Stimulated activated CD8-positive, alpha-beta memory T cell treated with anti-CD3 and anti-CD28 coated beads, Interleukin-4, amount 100 ng/mL, for 48 hours (primary cell): ENCODE measurements at places on chromosomes 4 and X.

- DNase-seq: no peak
Observed at GRCh38 chr4:87092389-87093141, 127.9 kb downstream of the KLHL8 start.

DNA sequence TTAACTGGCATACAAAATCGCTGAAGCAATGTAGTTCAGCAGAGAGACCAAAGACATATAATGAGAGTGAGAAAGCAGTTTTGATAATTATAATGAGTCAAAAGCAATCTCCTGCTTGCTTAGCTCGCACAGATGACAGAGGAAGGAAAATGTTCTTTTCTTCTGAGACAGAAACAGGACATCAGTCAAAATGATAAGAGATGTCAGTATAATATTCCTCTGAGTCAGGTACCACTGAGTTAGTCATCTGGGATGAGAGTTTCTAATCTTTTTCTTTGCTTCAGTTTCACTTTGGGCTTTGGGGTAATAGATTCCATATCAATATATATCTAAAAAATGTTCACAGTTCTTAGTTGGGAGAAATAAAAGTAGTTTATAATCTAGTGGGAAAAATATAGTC, 387.2 kb downstream of the PCDH7 start:
- no peak for DNase-seq

- no peak for DNase-seq
Observed at GRCh38 chrX:44484607-44485146, 58.0 kb downstream of the FUNDC1 start.

DNA sequence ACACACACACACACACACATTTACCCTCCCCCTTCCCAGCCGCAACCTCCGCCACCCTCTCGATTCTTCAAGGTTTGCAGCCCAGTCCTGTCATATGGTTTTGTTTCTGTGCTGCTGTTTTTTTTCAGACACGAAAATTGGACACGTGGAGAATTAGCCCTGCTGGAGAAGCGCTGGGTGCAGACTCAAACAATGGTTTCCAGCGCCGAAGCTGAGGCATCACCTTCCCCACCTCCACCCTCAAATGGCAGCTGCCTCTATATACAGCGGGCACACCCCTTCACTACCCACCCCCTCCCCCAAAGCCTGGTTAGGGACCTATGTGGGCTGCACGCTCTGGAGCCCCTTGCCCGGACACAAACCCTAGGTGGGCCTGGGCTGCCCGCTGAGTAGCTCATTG, 87.9 kb downstream of the BCOR start:
- no peak for DNase-seq

GRCh38 chr4:155724731-155725130, 34.1 kb upstream of the GUCY1B1 start:
- no peak for DNase-seq

- no peak for DNase-seq
Observed at GRCh38 chrX:101904996-101905395, 26.8 kb downstream of the ZMAT1 start.

DNA sequence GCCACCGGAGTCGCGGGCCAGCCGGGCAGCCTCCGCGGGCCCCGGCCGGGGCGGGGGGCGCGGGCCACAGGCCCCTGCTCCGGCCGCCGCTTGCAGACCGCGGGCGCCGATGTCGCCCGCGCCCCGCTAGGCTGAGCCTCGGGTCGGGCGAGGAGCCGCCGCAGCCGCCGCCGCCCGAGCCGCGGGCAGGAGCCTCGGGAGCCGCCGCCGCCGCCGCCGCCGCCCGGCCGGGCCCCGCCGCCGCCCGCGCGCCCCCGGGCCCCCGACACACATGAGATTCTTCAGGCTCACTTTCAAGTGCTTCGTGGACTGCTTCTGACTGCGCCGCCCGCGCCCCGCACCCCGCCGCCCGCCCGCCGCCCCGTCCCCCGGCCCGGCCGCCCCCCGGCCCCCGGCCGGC, 345 bp downstream of the SLC6A8 start:
- DNase-seq: no peak

DNA sequence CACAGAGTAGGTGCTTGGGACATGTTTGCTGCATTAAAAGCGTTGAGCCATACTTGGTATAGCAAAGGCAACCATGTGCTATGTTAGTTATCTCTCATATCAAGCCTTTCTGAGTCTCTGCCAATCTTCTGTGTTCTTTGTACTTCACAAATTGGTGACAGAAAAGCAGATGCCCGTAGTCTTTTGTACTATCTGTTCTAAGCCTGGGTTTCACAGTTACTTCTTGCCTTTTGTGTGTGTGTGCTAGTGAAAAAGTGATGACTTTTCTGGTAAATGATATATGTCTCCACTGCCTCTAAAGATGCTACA, 16.1 kb upstream of the KLHL2 start:
- DNase-seq: no peak

- no peak for DNase-seq
Observed at GRCh38 chrX:146967306-146967705, 152.8 kb upstream of the CXorf51A start.

- no peak for DNase-seq
Observed at GRCh38 chr4:116501954-116502353, 583.4 kb downstream of the TRAM1L1 start.

DNA sequence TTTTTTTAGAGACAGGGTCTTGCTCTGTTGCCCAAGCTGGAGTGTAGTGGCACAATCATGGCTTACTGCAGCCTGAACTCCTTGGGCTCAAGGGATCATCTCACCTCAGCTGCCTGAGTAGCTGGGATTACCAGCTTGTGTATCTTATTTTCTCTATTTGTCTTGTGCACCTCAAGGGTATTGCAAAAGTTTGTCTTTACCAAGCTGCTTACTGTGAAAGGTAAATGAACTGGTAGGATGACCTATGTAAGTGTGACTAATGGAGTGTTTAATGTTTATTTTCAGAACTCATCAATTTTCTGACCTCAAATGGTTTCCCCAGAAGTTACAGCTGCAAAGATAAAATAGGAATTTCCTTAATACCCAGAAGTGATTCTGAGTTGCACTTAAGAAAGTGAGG, 5.3 kb upstream of the FGA start:
- no peak for DNase-seq

DNA sequence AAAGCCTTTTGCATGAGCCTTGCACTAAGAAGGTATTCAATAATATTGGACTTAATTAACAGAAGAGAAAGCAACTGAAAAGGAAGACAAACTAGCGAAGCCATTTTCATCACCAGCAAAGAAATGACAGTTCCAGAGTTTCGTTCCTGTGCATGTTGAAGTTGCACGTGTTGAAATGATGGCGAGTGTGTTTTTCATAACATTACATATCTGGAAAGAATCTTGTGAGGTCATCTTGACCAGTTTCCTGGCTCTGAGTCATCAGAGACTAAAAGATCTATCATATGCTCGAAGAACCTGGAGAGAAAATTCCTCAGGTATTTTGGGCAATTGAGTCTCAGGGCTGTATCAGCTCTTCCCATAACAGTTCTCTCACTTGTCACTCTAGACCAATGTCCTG, 106.2 kb upstream of the MAML3 start:
- DNase-seq: no peak

GRCh38 chrX:40154250-40154852, 56.6 kb upstream of the BCOR start:
- no peak for DNase-seq

GRCh38 chr4:182017038-182017437, 226.2 kb upstream of the TENM3 start:
- DNase-seq: no peak

GRCh38 chr4:91963486-91963885, 340.3 kb upstream of the GRID2 start:
- DNase-seq: no peak

DNA sequence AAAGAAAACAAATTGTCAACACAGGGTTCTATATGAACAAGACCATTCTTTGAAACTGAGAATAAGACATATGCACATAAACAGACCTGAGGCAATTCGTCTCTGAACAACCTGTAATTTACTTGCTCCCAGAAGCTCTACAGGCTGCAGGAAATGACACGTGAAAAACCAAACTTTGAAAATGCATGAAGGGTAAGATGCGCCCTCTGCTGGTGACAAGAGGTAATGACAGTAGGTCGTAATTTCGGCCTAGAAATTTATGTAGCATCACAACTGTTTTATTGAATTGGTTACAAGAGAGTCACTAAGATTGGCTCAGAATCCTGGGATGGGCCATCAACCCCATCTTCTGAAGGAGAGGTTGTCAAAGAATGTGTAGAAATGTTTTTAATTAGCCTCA, 276.5 kb downstream of the PPP4R3C start:
- peak; percentile 23 for DNase-seq

DNA sequence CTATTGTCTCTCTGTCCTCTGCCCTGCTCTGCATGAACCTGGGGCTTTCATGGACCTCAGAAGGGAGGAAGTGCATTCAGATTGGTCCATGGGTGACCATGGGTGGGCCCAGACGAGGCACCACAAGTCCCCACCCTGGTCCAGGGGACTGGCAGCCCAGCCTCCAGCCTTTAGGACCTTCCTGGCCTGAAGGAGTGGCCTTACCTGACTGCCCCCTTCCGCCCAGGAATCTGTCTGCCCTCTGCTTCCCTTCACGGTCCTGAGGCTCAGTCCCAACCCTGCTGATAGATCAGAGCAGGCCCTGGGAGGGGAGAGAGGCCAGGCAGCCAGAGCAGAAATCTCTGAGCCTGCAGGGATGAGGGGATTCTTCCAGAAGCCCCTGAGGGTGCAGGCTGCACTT, 455.4 kb downstream of the PCDH18 start:
- no peak for DNase-seq

GRCh38 chrX:120316587-120317283, 5.5 kb upstream of the TMEM255A start:
- DNase-seq: no peak

DNA sequence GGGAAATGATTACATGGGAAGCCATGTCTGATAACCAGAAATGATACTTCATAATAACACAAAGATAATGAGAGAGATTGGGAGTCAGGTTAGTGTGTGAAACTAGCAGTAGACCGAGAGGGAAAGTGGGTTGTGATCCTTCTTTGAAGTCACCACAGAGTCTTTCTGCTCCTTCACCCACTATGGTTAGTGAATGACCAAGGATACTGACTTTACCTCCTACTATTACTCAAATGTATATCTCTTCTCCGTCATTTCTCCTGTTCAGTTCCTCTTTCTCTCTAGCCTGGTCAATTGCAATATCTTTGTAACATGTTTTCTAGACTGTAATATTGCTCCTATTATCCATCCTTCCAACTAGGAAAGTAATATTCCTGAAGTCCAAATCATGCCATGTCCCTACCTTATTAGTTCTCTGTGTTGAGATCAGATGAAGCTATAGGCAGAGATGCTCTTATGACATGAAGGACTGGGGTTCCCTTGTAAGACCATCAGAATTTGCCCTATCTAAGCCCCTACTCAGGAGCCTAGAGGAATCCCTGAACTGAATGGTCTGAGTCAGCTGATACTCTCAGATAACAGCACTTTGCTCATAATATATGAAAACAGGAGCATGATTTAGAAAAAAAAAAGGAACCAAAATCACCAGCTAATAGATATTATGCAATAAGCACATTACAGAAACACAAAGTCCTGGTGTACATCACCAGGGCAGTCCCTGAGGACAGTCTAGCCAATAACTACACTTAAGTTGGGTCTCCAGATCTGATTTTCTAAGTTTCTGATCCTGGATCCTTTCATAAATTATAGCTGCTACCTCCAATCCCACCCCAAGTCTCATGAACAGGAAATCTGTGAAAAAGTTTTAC, 81.2 kb downstream of the SHROOM3 start:
- DNase-seq: no peak

DNA sequence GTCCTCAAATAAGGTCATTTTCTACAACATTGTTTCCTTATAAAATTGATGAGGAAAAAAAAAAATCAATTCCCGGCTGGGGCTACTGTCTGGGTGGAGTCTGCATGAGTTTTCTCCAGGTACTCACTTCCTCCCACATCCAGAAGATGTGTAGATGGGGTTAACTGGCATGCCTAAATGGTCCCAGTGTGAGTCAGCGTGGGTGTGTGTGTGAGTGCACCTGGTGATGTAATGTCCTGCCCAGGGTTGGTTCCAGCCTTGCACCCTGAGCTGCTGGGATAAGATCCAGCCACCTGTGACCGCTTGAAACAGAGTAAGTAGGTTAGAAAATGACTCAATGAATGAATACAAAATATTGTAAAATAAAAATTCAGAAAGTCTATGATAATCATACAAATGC, 11.1 kb downstream of the USP26 start:
- DNase-seq: no peak

GRCh38 chr4:156764145-156764544, 207.5 kb downstream of the PDGFC start:
- DNase-seq: no peak
